CD4-positive, alpha-beta T cell treated with Interleukin-1 beta for 1 hour (primary cell): ENCODE measurements at places on chromosomes 6 and 20.

DNA sequence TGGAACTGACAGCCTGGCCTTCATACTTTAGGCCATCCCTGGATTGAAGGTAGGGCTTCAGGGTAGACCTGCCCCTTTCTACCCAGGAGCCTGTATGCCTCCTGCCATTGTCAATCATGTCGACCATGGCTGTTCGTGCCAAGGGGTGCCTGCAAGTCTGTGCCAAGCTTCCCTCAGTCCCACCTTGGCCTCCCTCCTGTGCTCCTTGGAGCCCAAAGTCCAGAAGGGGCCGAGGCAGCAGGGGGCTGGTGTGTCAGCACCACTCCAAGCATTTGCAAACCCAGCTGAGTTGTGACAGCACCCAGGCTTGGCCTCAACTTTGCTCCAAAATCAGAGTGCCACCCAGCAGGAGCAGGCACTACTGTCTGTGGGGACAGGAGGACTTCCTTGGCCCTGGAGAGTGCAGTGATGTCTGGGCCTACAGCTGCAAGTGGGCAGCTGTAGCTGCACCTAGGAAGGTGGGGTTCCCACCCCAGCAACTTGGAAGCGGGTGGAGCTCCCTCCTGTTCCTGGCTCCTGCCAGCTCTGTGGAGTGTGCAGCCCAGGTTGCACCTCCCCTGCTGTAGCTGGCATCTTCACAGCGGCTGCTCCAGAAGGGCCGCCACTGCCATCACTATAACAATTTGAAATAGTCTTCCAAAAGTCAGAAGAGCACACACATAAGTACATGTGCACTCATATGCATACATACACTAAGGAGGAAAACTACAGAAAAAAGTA lies 1719.3 kb downstream of the HACE1 start:
- no peak for DNase-seq

DNA sequence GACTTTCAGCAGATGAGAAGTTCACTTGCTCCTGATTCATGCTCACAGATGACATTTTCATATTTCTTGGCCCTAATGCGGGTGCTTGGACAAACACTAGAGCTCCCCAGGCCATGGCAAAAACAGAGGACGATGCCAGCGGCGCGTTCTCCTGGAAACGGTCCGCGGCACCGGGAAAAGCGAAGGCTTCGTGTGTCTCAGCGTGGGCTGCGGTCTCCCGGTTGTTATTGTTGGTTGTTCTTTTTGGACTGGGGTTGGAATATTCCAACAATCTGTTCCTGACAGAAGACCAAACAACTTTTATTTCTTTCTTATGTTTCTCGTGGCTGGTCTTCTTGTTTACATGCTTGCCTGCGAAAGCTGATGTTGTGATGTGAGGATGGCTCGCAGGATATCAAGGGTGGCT lies 46.8 kb upstream of the NEDD9 start:
- no peak for DNase-seq

DNA sequence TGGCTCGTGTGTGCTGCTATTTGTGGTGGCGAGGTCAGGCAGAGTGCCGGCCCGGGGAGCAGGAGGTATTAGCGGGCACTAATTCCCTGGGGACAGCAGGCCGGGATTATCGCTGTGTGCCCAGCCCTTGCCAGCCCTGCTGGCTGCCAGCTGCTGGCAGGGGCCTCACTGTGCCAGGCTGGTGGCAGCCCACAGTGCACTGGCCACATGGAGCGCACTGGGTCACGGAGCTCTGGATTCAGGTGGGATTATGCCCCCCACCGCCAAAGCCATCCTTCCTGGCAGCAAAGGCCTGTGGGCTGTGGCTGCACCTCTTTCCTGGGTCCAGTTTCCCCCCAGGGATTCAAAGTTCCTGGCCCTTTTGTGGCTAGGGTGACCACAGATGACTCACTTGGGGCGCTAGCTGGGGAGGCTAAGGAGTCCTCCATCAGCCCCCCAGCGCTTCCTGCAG lies 59.7 kb downstream of the YTHDF1 start:
- no peak for DNase-seq

DNA sequence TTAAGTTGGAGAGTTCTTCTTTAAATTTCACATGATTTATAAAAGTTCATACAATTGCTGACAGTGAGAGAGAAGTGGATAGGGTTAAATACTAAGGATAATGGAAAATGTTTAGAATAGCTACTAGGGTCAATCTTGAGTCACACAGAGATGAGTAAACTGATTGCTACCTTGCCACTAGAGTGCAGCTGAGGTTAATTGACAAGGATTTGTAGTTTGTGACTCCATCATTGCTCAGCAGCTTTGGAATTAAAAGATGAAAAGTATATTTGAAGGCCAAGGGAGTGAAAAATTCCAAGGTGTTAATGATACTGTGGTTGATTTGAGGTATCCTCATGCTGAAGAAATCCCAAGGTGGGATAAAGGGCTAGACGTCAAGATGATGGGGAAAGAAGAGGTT lies 524.0 kb downstream of the UTRN start:
- no peak for DNase-seq

GRCh38 chr6:118656847-118657451 lies 5.6 kb upstream of the CEP85L start:
- DNase-seq: no peak

DNA sequence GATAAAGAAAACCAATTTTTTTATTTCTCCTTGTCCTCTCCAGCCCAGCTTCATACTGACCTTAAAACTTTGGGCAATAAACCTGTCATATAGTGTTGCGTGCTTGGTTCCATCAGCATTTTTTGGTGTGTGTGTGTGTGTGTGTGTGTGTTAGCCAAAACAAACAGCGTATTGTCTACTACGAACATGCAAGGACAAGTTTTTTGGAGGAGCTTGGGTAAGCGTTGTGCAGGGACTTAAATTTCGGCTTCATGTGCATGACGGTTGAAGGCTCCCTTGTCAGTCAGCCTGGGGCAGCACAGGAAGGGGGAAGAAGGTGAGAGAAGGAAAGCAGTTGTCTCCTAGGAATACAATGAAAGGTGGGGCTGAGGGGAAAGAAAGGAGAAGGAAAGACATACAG lies 62.0 kb upstream of the PAX1 start:
- no peak for DNase-seq

GRCh38 chr6:126516411-126516810 lies 176.5 kb downstream of the CENPW start:
- no peak for DNase-seq

DNA sequence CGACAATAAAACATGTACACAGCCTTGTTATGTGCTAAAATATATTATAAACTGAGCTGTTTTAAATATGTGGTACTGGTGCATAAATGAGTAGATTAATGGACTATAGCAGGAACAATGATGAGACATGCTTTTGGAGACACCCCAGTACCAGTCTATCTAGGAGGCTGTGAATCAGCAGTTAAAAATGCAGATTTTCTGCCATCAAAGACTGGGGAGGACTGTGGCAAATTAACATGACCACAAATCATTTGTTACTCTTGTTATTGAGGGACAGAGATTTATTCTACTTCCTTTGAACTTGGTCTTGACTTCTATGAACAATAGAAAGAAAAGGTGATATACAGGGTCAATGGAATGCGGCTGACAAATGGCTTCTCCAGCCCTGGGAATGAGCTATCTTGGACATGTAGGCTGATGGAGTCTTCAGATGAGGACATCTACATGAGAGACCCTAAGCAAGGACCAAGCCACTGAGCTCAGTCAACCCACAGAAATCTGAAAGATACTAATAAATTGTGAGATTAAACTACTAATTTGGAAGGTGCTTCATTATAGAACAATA lies 551.7 kb upstream of the GJE1 start:
- DNase-seq: no peak

GRCh38 chr20:36647196-36648121 lies 1.5 kb upstream of the SLA2 start:
- no peak for DNase-seq
